ENCODE measurements at places on chromosomes 3 and 15.

GRCh38 chr15:75671730-75672602 is 24.3 kb downstream of the SNX33 start:
- DNase-seq = no peak

DNA sequence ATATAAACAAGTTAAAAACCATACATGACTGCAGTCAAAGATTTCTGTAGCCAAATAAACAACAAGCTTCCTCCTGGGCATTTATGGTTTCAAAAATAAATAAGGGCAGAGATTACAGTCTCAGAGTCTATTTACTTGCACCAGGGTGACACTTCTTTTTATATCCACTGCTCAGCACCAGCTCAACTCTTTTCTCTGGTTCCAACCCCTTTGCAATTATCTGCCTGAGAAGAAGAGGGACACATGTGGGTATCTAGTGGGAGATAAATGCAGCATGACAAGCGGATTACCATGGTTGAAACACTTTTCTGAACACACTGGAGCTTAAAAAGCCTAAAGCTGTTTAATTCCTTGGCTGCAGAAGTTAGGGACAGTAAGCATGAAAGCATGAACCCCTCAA is 311.5 kb downstream of the CNTN3 start:
- no peak for DNase-seq

DNA sequence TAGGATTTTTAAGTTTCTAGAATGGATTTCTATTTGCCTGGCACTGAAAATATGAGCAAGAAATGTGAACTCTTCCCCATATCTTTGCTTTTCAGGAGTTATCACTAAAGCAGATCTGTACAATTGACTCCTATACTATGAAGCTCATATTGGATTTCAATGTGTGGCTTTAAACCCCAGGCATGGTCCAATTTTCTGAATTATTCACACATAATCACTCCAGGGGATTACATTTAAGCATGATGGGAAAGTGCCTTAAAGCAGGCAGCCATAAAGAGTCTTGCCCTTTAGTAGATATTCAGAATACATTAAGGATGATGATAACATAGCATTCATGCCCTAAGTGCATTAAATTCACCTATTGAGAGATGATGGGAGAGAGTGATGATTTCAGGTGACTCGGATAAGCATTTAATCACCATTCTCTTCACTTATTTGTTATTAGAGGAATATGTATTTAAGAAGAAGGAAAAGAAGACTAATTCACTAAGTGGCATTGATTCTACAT is 331.8 kb upstream of the ROBO1 start:
- no peak for DNase-seq

- no peak for DNase-seq
Observed at GRCh38 chr15:49265911-49266310, 95.9 kb downstream of the GALK2 start.

DNA sequence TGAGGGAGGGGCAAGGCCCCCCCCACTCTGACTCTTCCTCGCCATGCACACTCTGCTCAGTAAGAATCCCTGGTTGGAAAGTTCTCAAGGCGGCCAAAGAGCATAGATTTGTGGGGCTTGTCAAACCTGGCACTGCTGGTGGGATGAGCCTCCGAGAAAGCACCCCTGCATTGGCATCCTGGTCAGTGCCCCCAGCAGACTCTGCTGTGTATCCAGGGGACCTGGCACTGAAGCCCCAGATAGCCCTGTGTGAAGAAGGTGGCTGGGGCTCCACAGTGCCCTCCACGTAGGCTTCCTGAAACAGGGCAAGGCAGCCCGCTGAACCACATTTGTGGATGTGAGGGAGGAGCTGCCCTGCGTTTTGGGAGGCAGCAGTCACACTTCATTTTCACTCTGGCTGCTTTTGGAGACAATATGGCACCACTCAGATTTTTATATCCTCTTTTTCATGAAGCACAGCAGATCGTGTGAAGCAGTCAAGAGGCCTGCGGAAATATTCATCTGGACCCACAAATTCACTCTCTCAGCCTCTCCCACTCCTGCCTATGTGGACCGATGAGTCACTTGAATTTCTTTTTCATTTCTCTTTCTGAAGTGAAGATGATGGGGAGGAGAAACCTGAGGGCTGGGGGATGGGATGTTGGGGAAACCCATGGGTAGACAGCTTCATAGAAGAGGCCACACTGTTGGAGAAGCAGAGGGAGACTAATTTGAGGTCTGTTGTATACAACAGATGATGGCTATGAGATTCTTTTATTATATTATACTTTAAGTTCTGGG is 88.7 kb upstream of the BCL6 start:
- peak; percentile 48 for DNase-seq

DNA sequence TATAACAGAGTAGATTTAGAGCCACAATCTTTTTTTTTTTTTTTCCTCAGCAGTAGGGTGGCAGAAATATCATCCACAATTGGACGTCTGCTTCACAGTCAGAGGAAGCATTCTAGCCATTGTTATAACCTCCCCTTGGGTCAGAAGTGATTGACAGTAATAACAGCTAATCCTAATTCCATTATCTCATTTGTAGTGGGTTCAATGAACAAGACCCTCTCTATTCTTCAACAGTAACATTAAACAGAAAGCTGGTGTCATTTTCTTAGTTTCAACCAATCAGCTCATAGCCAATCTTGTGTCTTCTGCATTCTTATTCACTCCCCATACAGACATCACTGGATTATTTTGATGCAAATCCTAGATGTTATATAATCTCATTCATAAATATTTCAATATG is 44.6 kb downstream of the QTRT2 start:
- DNase-seq = no peak

GRCh38 chr3:134904776-134905646 is 110.0 kb downstream of the EPHB1 start:
- DNase-seq = no peak

DNA sequence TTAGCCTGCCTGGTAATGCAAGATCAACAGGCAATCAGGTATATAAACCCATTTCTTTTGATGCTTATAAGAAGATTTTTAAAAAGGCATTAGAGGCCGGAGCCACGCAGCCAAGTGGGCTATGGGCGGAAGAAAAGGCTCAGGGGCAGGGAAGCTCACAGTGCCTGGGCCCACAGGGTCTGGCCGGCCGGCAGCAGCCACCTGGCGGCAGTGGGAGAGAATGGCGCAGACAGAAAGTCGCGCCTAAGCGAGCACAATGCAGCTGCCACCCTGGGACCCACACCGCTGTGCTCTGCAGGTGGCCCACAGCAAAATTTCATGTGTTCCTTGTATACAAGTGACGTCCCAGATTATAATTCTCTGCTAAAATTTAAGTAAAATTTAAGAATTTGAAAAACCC is 448.6 kb upstream of the RASGRP1 start:
- DNase-seq = no peak

DNA sequence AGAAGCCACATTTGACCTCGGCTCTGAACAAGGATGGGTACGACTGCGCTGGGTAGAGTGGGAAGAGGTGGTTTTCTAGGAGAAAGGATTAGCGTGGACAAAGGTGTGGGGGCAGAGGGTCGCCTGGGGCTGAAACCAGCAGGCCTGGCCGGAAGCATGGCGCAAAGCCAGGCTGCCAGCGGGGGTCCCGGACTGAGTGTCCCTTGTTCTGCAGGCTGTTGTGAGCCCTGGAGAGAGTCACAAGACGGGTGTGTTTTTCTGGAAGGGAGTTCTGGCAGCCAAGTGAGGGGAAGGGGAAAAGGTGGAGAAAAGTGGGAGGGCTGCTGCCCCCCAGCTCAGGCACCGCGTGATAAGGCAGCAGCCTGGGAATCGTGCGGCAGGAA is 98.5 kb upstream of the MEF2A start:
- DNase-seq = no peak

- no peak for DNase-seq
Observed at GRCh38 chr3:177807150-177807875, 610.0 kb upstream of the TBL1XR1 start.

DNA sequence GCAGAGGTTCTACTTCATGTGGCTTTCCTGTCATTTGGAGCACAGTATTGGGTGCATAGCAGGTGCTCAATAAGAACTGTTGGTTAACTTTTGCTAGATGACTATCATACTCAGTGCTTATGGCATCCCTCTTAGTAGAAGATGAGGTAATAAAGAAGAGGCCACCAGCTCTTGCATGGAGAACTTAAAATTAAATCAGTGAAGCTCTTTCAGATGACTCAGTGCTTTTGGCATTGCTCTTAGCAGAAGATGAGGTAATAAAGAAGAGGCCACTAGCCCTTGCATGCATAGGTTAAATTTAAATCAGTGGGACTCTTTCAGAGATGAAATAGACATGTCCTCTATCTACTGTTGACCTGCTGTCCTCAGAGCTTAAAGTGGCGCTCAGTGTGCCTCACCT is 109.4 kb upstream of the FGF7 start:
- no peak for DNase-seq

GRCh38 chr3:87491843-87492242 is 215.5 kb upstream of the POU1F1 start:
- DNase-seq = no peak

DNA sequence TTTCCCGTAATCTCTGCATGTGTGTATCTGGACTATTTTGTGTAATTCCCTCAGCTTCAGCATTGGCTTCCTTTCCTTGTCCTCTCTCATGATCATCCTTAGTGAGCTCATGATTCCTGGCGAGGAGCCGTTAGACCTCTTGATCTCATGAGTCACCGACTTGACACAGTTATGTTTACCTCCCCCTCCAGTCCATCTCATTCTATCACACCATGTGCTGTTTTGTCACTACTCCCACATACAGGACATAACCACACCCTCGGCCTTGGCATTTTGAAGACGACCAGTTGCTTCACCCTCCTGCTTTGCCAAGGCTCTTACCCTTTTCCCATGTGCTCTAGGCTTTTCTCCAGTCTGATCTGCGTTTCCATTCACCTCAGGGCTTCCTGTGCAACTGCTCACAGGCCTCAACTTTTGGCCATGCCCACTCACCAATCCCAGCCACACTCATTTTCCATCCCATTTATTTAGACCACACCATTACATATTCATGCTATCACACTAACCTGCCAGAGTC is 41.5 kb downstream of the CP start:
- DNase-seq = no peak

GRCh38 chr3:151091685-151092345 is 6.4 kb downstream of the MED12L start:
- DNase-seq = no peak

Data from stimulated activated CD4-positive, alpha-beta T cell treated with anti-CD3 and anti-CD28 coated beads, Interleukin-4, amount 100 ng/mL, for 24 hours (primary cell).